ENCODE measurements at places on chromosomes 13 and 19. TPM values are rescaled to one million over a fixed set of nuclear protein-coding genes. Genes with fewer than 3 reads are reported as not detected.

DNA sequence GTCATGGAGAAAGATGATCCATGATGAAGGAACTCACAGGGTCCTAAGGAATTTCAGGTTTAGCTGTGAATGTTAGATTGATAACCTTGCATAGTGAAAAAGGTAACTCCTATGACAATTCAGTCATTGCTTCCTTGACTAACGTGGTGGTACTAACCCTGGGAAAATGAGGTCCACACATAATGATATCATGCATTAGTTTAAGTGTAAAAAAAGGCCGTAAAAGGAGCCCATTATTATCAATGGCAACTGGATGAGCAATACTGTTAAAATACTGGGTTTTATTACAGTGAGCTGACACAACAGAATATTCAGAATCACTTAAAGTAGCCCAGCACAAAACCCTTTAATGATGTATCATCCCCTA is 515.4 kb downstream of the DCT start:
- no peak for DNase-seq

GRCh38 chr13:59891053-59891452 is 272.7 kb downstream of the DIAPH3 start:
- no peak for DNase-seq

Gene KIR2DL3
- not detected for total RNA-seq

- peak; percentile 66 for DNase-seq
Observed at GRCh38 chr19:38734426-38735256, 9.6 kb downstream of the CAPN12 start.

GRCh38 chr19:12035220-12036172 is at the start of gene ZNF433:
ZNF433 (minus strand) TSS chr19:12035679; CDS start chr19:12035539, 140 bp downstream.
- peak; percentile 77 for DNase-seq

GRCh38 chr19:15331419-15332310 is 674 bp downstream of the BRD4 start:
- peak; percentile 71 for DNase-seq

DNA sequence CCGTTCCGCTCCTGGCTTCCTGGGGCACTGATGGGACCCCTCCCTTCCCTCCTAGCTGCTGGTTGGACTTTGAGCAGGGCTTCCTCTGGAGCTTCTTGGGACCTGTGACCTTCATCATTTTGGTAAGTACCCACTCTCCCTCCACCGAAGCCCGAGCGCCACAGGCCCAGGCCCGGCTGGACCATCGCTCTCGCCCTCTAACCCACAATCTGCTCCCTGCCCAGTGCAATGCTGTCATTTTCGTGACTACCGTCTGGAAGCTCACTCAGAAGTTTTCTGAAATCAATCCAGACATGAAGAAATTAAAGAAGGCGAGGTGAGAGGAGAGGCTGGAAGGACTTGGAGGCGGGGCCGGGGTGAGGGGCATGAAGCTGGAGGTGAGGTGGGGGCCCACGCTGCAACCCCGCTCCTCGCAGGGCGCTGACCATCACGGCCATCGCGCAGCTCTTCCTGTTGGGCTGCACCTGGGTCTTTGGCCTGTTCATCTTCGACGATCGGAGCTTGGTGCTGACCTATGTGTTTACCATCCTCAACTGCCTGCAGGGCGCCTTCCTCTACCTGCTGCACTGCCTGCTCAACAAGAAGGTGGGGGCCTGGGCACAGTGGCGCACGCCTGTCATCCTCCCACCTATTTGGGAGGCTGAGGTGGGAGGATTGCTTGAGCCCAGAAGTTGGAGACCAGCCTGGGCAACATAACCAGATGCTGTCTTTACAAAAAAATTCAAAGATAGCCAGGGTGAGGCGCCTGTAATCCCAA is 12.3 kb downstream of the DDX39A start:
- no peak for DNase-seq

Gene MAST1
- 23.4 TPM for total RNA-seq

DNA sequence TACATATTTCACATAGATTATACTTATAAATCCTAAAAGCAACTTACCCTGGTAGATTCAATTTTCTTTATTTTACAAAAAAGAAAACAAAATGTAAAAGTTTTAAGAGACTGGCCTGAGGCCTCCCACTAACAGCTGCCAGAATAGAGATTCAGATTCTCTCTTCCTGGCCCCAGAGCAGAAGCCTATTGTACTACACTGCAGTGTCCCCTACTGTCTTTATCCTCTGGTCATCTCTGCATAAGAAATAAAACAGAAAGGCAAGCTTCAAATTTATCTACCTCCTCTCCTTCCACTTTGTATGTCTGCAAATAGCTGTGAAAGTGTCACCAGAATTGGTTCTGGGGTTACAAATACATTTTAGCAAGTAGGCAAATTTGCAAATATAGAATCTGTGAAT is 1004.1 kb upstream of the PCDH9 start:
- no peak for DNase-seq

Measured in OCI-LY7 (cell line).